Amygdala (tissue), 56 donors: ENCODE measurements at places on chromosomes 1 and 21.

GRCh38 chr1:158506369-158506987, 34.5 kb downstream of the OR10R2 start:
- DNase-seq: no peak

DNA sequence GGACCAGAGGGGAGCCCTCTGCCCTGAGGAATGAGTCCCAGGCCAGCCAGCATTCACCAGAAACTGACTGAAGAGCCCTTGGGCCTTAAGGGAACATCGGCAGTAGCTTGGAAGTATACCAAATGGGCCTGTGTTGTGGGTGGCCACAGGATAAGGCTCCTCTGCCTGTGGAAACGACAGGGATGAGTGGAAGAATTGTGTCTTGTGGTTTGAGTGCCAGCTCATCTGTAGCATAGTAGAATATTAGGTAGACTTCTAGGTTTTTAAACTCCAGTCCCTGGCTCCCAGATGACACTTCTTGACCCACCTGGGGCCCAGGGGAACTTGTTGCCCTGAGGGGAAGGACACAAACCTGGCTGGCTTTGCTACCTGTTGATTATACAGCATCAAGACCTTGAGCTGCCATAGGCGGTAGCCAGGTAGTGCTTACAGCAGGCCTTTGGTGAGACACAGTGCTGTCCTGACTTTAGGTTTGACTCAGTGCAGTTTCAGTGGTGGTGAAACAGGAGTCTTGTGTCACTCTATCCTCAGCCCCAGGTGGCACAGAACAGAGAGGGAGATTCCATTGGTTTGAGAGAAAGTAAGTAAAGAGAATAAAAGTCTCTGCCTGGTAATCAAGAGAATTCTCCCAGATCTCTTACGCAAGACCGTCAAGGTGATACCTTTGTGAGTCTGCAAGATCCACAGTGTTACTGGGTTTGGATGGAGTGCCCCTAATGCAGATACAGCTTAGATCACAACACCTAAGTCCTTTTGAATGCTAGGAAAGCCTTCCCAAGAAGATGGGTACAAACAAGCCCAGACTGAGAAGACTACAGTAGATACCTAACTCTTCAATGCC, 50.2 kb downstream of the RABGAP1L start:
- DNase-seq: no peak

GRCh38 chr1:175600721-175601440, 142.5 kb downstream of the TNR start:
- DNase-seq: no peak

DNA sequence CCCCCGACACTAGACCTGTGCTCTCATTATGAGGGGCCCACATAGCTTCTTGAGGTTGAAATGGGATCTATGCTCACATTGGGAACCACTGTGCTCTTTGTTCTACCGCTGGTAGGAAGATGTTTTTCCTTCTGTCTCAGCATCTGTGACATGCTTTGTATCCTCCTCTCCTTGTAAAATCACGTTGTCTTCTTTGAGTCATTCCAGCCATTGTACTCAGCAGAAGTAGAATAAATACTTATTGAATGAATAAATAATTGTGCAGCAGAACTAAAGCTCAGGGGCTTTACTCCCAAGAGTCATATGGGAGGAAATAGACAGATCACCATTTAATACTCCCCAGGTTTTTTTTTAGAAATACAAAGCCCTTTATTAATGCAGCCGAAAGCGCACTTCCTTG, 66.3 kb upstream of the EDEM3 start:
- no peak for DNase-seq

GRCh38 chr1:215992620-215993019, 425.5 kb downstream of the KCTD3 start:
- no peak for DNase-seq
